ENCODE measurements at places on chromosomes 7 and 10.
A peak's percentile ranks its signal among the peaks of the same experiment; 100 is the strongest.

DNA sequence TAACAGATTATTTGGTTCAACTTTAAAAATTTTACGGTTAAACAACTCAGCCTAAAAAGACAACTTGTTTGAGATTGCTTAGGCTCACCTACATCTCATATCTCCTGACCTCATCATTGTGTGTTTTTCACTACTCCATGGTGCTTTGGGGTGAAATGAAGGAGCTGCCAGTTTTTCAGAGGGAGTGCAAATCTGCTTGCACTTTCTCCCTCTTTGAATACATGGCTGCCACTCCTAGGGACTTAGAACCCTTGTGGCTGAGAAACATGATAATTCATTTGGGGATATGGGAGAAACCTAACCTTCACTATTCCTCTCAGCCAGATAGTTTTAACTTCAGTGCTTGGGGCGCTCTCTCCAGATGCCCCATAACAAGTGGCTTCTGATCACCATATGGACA lies 2.7 kb downstream of the CCSER2 start:
- no peak for DNase-seq

DNA sequence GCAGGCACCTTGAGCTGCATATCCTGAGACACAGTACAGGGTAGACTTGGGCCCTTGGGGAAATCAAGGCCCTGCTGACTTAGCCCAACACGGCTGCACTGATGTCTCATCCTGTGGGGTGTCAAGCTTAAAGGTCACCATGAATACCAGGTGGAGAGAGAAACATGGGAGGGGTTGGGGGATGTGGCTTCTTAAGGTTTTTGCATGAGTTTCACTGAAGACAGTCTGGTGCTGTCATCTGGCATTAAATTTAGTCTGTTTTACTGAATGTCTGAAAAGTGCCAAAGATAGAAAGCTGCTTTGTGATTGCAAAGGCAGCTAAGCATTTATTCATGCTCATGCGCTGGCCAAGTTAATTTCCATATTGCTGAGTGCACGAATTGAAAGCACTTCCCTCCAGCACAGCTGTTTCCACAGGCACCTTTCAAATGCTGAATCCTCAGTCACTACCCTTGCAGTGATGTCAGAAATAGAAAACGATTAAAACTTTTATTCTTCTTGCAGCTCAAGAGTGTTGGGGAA lies 102.1 kb downstream of the OSBPL3 start:
- DNase-seq: peak; percentile 70

GRCh38 chr7:108358553-108358952 lies 97.7 kb downstream of the NRCAM start:
- no peak for DNase-seq

DNA sequence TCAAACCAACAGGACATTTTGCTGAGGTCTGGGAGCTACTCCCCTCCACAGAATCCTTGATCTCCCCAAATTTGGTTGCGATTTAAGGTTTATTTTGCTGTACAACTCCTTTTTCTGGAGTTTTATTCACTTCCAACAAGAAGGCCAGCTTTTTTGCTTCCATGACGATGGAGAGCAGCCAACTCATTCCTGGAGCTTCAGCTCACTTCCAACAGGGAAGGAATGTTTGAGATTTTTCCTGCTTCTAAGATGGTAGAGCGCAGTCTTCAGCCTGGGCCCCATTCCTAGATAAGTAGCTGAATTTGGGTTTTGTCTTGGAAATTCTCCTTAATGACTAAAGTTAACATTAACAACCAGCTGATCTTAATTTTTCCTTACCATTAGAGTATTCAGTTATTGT lies 30.9 kb upstream of the CREB3L2 start:
- no peak for DNase-seq

- DNase-seq: no peak
Measured at GRCh38 chr10:42987575-42987974, 89.3 kb upstream of the RET start.

DNA sequence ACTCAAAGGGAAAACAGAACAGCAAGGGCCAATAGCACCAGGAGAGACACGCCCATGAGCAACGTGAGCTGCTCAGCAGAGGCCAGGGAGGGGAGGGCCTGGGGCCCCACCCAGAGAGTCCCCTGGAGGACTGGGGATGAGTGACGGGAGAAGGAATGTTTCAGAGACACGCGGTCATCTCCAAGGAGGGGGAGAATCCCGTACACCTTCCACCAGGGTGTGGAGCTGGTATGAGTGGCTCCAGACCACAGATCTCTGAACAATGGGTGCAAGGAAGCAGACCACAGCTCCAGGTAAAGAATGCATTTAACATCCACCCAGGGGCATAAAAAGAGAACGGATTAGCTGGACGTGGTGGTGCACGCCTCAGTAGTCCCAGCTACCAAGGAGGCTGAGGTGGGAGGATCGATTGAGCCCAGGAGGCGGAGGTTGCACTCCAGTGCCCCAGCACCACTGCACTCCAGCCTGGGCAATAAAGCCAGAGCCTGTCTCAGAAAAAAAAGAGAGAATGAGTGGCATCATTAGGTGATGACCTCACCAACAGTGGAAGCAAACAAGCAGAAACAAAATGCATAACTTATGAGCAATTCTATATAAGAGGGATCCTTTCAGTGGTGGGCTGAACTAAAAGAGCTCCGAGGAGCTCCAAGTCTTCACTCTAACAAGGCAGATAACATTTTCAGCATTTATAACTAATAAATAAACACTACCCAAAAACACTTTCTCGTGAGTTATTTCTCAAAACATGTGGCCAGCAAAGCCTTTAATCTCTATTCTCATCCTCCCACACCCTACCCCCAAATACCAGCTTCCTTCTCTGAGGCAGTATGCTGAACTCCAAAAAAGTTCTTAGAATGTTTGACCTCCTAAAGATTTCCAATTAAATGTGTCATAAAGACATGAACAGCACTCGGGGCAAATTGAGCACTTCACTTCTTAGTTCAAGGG lies 12.5 kb downstream of the PSAP start:
- DNase-seq: no peak

DNA sequence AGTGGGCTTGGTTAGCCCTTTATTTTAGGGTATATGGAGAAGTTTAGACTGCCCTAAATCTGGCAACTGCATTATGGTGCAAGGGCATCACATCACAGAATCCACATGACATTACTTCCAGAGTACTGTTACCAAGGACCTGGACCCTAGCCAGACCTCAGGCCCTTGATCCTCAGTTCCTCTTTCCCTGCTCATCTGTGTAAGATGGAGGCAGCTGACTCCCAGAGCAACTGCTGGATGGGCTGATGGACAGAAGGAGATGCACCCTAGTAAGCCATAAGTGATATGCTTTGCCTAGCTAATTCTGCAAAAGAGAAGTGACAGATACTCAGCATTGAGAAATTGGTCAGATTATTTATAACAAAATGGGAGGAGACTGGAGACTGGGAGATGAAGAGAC lies 131.7 kb downstream of the DYNC1I1 start:
- no peak for DNase-seq

DNA sequence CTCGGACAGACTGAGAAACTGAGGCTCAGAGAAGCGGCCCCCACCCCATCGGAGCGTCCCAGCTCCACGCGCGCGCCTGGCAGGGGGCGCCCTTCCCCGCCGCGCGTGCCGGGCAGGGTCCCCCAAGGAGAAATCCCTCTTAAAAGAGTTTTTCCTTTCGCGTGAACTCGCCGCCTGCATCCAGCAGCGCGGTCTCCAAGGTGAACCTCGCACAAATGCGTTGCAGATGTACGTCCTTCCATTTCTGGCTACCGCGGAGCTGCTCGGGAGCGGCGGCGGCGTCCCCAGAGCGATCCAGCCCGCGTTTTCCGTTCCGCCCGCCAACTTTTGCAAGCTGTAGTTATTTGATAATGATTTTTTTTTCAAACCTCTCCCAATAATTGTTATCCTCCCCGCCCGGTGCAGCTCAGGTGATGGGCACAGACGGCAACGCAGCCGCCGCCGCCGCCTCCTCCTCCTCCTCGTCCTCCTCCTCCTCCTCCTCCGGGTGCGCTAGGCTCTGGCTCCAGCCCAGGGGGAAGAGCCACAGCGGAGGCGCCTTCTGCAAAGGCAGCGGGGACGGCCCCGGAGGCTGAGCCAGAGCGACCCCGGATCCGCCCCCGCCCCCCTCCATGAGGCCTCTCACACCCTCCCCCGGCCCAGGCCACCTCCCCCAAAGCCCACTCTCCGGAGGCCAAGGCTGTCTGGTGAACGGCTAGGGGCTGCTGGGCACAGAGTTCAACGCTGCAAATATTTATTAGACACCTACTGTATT lies 74.0 kb upstream of the CUX1 start:
- peak; percentile 71 for DNase-seq

DNA sequence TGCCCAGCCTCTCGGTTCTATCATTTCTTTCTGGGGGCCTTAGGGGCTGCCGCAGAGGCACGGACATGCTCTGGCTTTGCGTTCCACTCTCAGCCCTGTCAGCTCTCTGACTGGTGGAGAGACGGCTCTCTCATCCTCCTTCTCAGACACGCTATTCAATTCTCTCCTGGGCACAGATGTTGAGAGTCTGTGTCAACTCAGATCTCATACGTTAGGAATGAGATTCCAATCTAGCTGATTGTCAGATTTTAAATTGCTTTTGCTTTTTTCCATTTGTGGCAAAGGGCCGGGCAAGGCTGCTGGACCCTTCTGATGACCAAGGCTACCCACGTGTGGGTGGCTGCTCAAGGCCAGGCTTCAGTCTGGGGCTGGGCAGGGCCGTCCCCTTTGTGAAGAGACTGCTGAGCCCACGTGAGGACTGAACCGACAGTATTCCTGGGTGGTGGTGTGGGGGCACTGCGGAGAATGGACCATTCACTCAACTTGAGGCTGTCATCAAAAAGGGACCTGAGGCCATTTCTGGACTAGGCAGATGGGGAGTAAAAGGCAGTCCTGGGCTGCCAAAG lies 71.5 kb downstream of the CLEC2L start:
- DNase-seq: no peak

DNA sequence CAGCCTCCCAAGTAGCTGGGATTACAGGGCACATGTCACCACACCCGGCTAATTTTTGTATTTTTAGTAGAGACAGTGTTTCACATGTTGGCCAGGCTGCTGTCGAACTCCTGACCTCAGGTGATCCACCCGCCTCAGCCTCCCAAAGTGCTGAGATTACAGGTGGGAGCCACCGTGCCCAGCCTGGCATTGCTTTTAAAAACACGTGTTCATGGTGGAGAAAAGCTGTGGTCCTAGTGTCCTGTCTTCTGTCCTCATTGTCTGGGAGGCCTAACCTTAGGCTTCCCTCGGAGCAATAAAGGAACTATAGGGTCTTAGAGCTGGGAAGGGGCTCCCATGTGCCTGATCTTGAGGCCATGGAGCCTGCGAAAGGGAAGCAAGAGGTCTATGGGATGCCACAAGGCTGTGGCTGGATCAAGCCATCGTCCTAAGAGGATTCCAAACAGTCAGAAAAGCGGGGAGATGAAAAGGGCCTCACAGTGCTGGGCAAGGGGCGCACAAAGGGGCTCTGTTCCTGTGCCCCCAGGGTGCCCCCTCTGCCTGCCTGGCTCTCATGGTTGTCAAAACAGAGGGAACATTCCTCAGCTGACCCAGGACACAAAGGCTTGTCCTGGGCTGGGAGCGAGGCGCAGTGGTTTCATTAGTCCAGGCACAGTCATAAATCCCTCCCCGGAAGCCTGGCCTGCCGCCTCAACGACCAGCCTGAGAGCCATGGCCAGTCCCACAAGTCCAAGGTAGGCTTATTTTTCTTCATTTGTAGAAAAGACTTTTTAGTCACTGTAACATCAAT lies 106.6 kb upstream of the TNS3 start:
- DNase-seq: no peak
